ENCODE measurements at places on chromosomes 16 and 17.

GRCh38 chr17:5943232-5943631 lies 126.9 kb upstream of the WSCD1 start:
- no peak overlapping the region for H3K27ac ChIP-seq
- no peak overlapping the region for H3K4me3 ChIP-seq
- H3K4me1 ChIP-seq = no peaks in the 10 kb centered on the region
- H3K27me3 ChIP-seq = peaks cover 34% of the 10 kb centered on the region
- H3K36me3 ChIP-seq = no peaks in the 10 kb centered on the region

GRCh38 chr17:10050597-10051101 lies 145.6 kb upstream of the RCVRN start:
- H3K36me3 ChIP-seq = no peaks in the 10 kb centered on the region
- H3K27me3 ChIP-seq = no peaks in the 10 kb centered on the region
- H3K27ac ChIP-seq = peak overlapping the region; percentile 71
- H3K4me3 ChIP-seq = no peak overlapping the region

DNA sequence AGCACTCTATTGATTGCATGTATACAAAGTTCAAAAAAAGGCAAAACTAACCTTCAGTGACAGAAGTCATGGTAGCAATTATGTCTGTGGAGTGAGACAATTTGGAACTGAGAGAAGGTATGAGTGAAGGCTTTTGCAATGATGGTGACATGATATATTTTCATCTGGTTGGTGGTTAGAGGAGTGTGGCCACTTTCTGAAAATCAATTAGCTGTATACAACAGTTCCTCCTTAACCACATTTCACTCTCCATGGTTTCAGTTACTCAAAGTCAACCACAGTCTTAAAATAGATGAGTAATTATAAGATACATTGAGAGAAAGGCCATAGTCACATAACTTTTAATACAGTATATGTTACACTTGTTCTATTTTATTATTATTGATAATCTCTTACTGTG lies 26.2 kb downstream of the ADAMTS18 start:
- no peaks in the 10 kb centered on the region for H3K27me3 ChIP-seq
- H3K4me1 ChIP-seq = no peaks in the 10 kb centered on the region
- no peak overlapping the region for H3K4me3 ChIP-seq

DNA sequence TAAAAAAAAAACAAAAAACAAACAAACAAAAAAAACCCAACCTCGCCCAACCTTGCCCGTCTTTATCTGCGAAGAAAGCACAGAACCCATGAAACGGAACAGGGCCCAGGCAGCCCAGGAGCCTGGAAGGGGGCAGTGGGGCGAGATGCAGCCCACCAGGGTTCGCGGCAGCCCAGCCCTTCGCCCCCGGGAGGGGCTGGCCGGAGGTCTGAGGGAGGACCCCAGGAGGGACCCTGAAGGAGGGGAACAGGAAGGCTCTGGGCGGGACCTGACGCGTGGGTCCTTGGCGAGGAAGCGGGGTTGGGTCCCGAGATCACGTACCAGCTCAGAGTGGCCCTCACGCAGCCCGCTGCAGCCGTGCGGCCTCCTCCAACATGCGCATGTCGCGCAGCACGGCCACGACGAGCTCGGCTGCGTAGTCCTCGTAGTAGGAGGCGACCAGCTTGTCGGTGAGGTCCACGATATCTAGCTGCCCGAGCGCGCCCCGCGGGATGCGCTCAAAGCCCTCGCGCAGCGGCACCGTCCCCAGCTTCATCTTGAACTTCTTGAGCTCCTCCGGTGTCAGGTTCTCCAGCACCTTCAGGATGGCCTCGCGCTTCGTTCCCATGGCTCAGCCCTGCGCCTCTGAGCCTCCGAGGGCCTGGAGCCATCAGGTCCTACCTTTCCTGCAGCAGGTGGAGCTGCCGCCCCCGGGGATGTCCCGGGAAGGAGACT lies at the start of gene PYDC1:
Gene PYDC1 (minus strand): TSS at position 714 of the 714 bp plus-strand sequence. CDS start 107 bp downstream, at position 607.
- H3K4me3 ChIP-seq = no peak within 1 kb of the TSS
- H3K36me3 ChIP-seq = no peaks in the 10 kb centered on the region
- DNase-seq = no peak

DNA sequence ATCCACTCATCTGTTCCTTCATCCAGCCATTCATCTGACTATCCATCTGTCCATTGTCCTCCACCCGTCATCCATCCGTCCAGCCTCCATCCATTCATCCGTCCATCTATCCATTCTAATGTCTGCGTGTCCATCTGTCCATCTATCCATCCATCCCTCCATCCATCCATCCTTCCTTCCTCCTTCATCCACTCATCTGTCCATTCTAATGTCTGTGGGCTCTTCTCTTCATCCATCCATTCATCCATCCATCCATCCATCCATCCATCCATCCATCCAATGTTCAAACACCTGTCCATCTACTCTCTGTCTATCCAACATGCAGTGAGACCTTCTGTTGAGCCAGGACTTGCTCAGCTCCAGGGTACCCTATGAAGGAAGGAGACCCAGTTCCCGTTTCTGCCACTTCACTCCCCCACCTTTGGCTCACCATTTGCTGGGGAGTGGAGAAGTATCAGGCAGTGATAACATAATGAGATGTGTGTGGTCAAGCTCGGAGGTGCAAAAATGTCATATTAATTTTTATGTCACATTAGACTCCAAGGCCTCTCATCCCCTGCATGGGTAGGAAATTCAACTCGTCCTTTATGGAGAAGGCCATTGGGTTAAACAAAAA lies 36.5 kb upstream of the ADGRG1 start:
- no peak overlapping the region for H3K27ac ChIP-seq
- H3K27me3 ChIP-seq = no peaks in the 10 kb centered on the region
- H3K36me3 ChIP-seq = no peaks in the 10 kb centered on the region
- H3K4me3 ChIP-seq = no peak overlapping the region
- H3K4me1 ChIP-seq = peaks cover 9% of the 10 kb centered on the region

GRCh38 chr17:74544991-74545842 lies 698 bp downstream of the CD300C start:
- no peaks in the 10 kb centered on the region for H3K36me3 ChIP-seq
- no peaks in the 10 kb centered on the region for H3K4me1 ChIP-seq
- H3K4me3 ChIP-seq = peak overlapping the region; percentile 22
- peaks cover 17% of the 10 kb centered on the region for H3K27me3 ChIP-seq

DNA sequence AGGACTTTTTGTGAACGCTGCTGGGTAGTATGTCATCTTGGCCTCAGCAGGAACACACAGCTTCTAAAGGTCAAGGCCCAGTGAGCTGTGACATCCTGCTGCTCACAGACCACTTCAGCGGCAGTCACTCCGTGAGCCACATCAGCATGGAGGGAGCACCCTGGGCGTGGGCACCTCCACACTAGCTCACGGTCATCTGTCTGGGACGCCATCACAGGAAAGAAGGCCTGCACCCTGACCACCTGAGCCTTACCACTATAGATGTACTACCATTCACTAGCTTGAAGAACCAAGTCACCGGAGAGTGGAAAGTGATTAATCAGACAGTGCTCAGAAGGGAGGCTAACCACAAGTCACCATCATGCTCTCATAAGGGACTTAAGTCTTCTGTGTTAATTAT lies 3.3 kb downstream of the AXIN1 start:
- no peaks in the 10 kb centered on the region for H3K27me3 ChIP-seq
- H3K4me1 ChIP-seq = peaks cover 5% of the 10 kb centered on the region
- no peak for DNase-seq
- H3K36me3 ChIP-seq = peaks cover 34% of the 10 kb centered on the region

DNA sequence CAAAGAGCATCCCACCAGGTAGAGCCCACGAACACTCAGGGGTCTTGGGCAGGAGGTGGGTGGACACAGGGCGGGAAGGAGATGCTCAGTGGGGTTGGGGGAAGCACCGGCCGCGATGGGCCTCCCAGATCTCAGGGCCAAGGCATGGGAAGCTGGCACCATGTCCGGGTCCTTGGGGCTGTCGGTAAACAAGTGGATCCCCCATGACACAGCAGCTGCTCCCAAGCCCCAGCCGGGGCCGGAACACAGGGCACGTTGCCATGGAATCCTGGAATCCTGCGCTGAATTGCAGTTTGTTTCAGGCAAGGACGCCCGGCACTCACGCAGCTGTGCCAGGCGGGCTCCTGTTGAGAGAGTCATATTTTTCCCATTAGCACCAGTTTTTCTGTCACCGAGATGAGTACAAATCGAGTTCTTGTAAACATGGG lies 23.0 kb upstream of the CHMP6 start:
- peaks cover 23% of the 10 kb centered on the region for H3K4me1 ChIP-seq
- no peak overlapping the region for H3K27ac ChIP-seq
- peaks cover 17% of the 10 kb centered on the region for H3K27me3 ChIP-seq
- peaks cover 6% of the 10 kb centered on the region for H3K36me3 ChIP-seq

DNA sequence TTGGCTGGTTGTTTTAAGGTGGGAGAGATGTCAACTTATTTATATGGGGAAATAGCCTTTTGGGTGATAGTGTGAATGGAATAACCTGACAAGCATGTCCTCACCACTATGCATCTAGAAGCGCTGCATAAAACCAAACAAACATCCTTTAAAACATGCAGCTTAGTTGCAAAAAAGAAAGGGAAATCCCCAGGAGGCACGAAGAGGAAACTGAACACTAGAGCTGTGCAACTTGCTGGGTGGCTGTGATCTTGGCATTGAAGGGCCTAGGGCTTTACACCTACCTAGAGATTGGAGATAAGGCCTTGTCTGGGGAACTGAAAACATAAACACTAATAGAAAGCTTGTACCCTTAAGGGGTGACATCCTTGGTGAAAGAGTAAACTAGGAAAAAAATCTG lies 7.3 kb downstream of the C16orf54 start:
- DNase-seq = no peak
- no peak overlapping the region for H3K27ac ChIP-seq
- H3K36me3 ChIP-seq = no peaks in the 10 kb centered on the region
